ENCODE measurements at places on chromosomes 16 and 17. TPM values are rescaled to one million over a fixed set of nuclear protein-coding genes. Genes with fewer than 3 reads are reported as not detected.
A peak's percentile ranks its signal among the peaks of the same experiment; 100 is the strongest.

- H3K36me3 ChIP-seq = no peaks in the 10 kb centered on the region
- no peak for DNase-seq
- peaks cover 9% of the 10 kb centered on the region for H3K4me1 ChIP-seq
- H3K27me3 ChIP-seq = no peaks in the 10 kb centered on the region
Measured at GRCh38 chr17:82838386-82839063, 1.3 kb downstream of the ZNF750 start.

GRCh38 chr17:77535892-77536291 lies 395.1 kb downstream of the SEC14L1 start:
- H3K27me3 ChIP-seq = peaks cover 2% of the 10 kb centered on the region
- no peak overlapping the region for H3K4me3 ChIP-seq
- H3K27ac ChIP-seq = no peak overlapping the region
- no peak for DNase-seq

DNA sequence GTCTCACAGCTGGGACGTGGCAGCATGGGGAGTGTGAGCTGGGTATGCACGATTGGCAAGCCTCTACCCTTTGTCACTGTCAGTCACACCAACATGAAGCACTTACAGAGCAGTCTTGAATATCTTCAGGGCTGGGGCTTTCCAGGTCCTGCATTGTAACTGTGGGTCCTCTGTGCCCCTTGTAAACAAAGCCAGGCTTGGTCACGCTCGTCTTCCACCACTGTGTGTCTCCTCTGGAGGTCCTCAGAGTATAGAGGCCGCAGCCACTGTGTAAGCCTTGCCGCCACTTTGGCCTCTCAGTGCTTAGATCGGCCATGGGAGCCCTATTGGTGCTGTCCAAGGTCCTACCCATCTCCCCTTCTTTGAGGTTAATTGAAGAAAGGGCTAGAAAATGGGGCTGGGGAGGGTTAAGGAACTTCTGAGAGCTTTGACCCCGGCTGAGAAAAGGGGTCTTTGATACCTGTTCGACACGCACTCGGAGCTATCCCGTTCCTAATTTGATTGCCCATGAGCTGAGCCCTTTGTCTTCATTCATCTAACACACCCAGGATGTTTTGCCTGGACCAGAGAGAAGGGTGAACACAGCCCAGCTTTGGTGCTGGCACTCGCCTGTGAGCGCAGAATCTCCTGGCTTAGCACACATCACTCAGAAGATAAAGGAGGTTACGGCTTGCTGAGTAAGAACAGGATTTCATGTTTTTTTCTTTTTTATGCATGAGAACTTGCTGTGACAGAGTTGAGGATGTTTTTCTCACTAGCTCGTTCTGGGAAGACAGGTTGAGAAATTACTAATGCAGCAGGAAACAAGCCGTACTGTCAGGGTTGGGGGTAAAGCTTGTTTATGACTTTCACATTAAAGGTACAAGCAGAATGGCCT lies 267.9 kb downstream of the CPPED1 start:
- no peaks in the 10 kb centered on the region for H3K27me3 ChIP-seq
- H3K4me1 ChIP-seq = peaks cover 9% of the 10 kb centered on the region
- H3K27ac ChIP-seq = no peak overlapping the region
- DNase-seq = peak; percentile 4

GRCh38 chr16:80459966-80460365 lies 80.8 kb upstream of the DYNLRB2 start:
- peaks cover 9% of the 10 kb centered on the region for H3K27me3 ChIP-seq
- H3K4me1 ChIP-seq = no peaks in the 10 kb centered on the region
- no peak overlapping the region for H3K4me3 ChIP-seq
- H3K36me3 ChIP-seq = no peaks in the 10 kb centered on the region
- no peak for DNase-seq

GRCh38 chr17:72399608-72400487 lies 279.0 kb downstream of the SOX9 start:
- H3K4me1 ChIP-seq = peaks cover 6% of the 10 kb centered on the region
- no peaks in the 10 kb centered on the region for H3K27me3 ChIP-seq
- no peaks in the 10 kb centered on the region for H3K36me3 ChIP-seq
- no peak overlapping the region for H3K4me3 ChIP-seq
- H3K27ac ChIP-seq = no peak overlapping the region
- no peak for DNase-seq

GRCh38 chr17:81703747-81704654 lies 834 bp downstream of the MRPL12 start:
- peak overlapping the region; percentile 90 for H3K4me3 ChIP-seq
- no peak overlapping the region for H3K27ac ChIP-seq
- peaks cover 11% of the 10 kb centered on the region for H3K36me3 ChIP-seq
- peaks cover 6% of the 10 kb centered on the region for H3K4me1 ChIP-seq
- DNase-seq = no peak

GRCh38 chr17:37406635-37407461 lies at the start of the genes ACACA and TADA2A:
Gene ACACA (minus strand): TSS chr17:37406836. CDS start chr17:37406299, 537 bp downstream.
Gene TADA2A (plus strand): TSS chr17:37406886. CDS start chr17:37411366, 4,480 bp downstream.
- peaks cover 8% of the 10 kb centered on the region for H3K36me3 ChIP-seq
- peak within 1 kb of the TSS; percentile 99 for H3K4me3 ChIP-seq
- no peaks in the 10 kb centered on the region for H3K27me3 ChIP-seq
- peaks cover 42% of the 10 kb centered on the region for H3K4me1 ChIP-seq
- peak; percentile 66 for DNase-seq

- no peak for DNase-seq
- H3K27me3 ChIP-seq = peaks cover 5% of the 10 kb centered on the region
- H3K36me3 ChIP-seq = no peaks in the 10 kb centered on the region
- no peak overlapping the region for H3K4me3 ChIP-seq
Measured at GRCh38 chr17:7114875-7115614, 423 bp upstream of the ASGR2 start.

The KCNJ18 gene
- total RNA-seq = not detected

The PITPNM3 gene
- 1.4 TPM for total RNA-seq

DNA sequence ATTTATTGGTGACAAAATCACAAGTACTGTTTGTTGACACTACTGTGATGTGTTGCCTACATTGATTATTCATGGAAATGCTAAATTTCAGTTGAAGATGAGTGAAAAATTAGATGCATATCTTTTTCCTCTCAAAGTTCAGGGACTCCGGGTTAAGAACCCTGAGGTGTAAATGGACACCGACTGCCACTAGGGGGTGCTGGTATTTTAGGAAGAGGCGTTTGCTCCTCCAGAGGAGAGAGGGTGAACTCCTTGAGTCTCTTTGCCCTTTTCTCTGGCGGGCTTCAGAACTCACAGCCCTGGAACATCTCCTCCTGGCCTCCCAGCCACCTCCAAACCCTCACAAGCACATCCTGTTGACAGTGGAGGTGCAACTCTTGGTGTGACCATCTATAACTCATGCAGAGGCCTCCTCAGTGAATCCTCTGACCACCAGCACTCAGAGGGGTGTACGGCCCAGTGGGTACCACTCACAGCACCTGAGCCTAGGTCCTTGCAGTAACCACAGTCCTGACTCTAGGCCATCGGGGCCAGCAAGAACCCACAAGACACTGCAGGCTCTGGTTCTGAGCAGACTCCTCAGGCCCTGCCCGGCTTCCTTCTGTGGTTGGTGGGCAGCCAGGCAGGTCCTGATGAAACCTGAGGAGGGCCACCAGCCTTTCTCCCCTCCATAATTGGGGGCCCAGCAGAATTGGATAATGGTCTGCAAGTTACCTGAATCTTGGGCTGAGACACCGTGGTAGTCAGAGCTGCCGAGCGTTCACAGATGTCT lies 26.2 kb upstream of the PIK3R5 start:
- no peak overlapping the region for H3K27ac ChIP-seq
- no peaks in the 10 kb centered on the region for H3K4me1 ChIP-seq
- no peaks in the 10 kb centered on the region for H3K27me3 ChIP-seq
- no peaks in the 10 kb centered on the region for H3K36me3 ChIP-seq
- peak; percentile 79 for DNase-seq

The SMTNL2 gene
- total RNA-seq = 1.4 TPM

The PLXDC1 gene
- 0.84 TPM for total RNA-seq

GRCh38 chr17:32382526-32383223 lies 32.7 kb downstream of the ZNF207 start:
- no peaks in the 10 kb centered on the region for H3K27me3 ChIP-seq
- H3K4me3 ChIP-seq = no peak overlapping the region
- DNase-seq = no peak
- no peaks in the 10 kb centered on the region for H3K4me1 ChIP-seq
- peaks cover 14% of the 10 kb centered on the region for H3K36me3 ChIP-seq

DNA sequence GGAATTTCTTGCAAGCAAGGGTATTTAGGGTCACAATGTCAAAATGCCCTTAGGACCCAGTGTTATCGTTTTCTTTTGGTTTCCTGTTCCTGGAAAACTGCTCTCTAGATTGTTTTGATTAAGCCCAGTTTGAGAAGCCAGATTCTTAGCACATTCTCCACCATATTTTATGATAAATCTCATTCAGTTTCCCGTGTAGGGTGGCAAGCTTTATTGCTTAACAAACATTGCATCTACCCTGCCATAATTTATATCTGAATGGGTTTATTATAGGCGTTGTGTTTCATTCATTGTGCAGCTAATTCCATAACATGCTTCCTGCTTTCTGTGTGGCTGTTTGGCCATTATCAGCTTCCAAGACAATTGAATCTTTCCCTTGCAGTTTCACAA lies 389.1 kb upstream of the DYNLRB2 start:
- H3K4me1 ChIP-seq = peaks cover 8% of the 10 kb centered on the region
- no peak overlapping the region for H3K4me3 ChIP-seq
- H3K36me3 ChIP-seq = no peaks in the 10 kb centered on the region
- no peak for DNase-seq
- H3K27me3 ChIP-seq = peaks cover 25% of the 10 kb centered on the region

The CYB561 gene
- total RNA-seq = 12.2 TPM

Data from neural crest cell (in vitro differentiated cells).